ENCODE measurements at places on chromosomes 7 and 10. TPM values are rescaled to one million over a fixed set of nuclear protein-coding genes. Genes with fewer than 3 reads are reported as not detected.

GRCh38 chr7:14504134-14504533, 398.4 kb downstream of the DGKB start:
- DNase-seq = no peak

DNA sequence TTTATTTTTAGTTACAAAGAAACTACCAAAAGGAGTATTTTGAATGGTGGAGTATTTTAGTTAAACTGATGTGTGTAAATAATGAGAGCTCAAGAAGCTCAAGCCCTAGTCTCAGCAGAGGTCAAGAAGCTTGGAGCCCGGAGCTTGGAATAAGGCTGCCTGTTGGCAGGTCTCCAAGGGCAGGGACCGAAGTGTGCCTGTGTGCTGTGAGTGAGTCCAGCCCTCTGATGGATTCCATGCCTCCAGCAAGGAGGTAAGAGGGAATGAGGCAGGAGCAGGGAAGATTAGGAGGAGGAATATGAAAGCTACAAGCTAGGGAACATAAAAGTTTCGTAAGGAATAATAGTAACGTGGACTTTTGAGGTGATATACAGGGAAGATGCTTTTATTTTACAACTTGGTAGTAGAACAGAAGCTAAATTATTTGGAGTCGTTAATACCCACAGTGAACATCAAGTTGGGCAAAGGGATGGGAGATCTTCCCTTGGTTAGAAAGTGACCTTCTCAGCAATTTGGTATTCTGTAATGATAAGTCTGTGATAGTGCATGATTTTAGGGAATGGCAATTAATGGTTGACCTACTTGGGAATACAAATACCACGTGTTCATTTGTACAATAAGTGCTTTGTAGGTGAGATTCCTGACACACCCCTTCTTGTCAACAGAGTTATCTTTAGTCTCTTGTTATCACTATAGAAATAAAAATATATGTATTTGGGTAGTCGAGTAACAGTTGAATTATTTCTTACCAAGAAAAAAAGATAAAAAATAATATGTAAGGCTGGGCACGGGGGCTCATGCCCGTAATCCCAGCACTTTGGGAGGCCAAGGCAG, 4.6 kb downstream of the SEC23IP start:
- DNase-seq = peak; percentile 10

- DNase-seq = no peak
These were observed 325.4 kb downstream of the MALRD1 start for GRCh38 chr10:19373988-19374387.

- DNase-seq = peak; percentile 32
These were observed 32.0 kb downstream of the C10orf90 start for GRCh38 chr10:126638542-126638941.

DNA sequence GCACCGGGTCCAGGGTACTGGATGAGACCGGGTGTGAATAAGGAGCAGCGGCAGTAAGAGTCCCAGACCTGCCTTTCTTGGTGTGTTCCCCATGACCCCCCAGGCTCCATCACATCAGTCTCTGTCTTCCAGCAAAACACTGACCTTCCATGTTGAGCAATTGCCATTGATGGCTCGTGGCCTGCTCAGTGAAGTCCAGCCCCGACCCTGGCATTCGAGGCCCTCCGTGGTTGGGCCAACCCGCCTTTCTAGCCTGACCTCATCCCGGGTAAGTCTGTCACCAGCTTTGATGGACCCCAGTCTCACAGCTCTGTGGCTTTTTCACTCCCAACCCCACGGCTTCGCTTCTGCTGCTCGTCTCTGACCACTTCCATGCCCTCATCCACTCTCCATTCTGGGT, 6.4 kb downstream of the MMP21 start:
- no peak for DNase-seq

GRCh38 chr7:67475293-67475692, 478.7 kb downstream of the TYW1 start:
- DNase-seq = no peak

- no peak for DNase-seq
These were observed 7.0 kb upstream of the NDUFB2 start for GRCh38 chr7:140689199-140690152.

DNA sequence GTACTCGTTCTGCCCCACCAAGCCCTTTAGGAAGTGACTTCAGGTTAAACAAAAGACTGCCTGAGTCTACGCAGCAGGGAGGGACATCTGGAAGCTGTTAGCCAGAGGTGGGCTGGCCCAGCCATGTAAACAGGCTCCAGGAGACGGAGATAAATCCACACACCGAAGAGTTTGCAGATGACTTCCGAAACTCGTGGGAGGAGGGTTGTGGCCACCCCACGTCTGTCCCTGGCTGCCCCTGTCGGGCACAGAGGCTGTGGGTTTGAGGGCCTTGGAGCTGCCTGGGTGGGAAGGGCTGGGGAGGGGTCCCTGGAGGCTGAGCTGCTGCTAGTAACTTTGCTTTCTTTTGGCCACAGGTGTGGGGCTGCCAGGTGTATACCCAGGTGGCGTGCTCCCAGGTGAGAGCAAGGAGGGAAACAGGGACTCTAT, 15.6 kb downstream of the ELN start:
- no peak for DNase-seq

- DNase-seq = no peak
These were observed 28.7 kb downstream of the NUP42 start for GRCh38 chr7:23210506-23210905.

- DNase-seq = no peak
These were observed 128.2 kb upstream of the IMMP2L start for GRCh38 chr7:111690364-111691111.

GRCh38 chr7:44142028-44142427, 896 bp upstream of the MYL7 start:
- DNase-seq = no peak

DNA sequence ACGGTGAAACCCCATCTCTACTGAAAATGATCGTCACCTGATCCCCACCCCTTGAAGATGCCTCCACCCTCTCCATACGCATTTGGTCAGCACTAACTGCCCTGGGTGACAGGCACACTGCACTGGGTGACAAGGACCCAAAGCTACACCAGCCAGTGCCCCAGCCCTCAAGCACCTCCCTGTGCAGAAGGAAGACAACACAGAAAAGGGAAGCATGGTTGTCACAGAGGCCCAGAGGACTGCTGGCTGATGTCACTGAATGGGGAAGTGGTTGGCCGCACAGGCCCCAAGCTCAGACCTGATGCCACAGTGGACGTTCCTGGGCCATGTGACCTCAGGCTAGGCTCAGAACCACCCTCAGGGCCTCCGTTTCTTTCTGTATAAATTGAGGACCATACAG, 4.2 kb upstream of the PILRA start:
- no peak for DNase-seq

GRCh38 chr10:19801369-19801768, 14.9 kb upstream of the PLXDC2 start:
- DNase-seq = no peak

DNA sequence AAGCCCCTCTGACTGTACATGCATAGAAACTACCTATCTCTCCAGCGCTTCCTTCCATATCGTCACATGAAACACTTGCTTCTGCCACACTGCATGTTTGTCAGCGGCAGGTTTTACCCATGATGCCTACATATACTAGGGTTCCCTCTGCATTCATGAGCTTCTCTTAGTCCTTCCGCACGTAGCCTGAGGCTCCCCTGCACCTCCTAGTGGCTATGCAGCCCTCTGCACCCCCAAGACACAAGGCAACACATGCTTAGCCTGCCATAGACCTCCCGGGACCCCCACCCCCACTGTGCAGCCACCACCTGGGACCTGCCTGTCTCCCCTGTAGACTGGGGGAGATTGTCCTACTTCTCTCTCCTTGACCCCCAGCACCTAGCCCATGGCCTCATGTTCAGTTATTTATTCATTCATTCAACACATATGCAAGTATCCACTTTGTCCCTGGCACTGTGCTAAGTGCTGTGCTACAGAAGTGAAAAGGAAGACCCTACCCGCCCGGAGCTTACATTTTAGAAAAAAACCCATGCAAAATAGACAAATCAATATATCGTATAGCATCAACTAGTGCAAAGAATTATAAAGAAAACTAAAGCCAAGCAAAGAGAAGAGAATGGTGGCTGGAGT, 23.5 kb downstream of the TMEM273 start:
- DNase-seq = peak; percentile 19

DNA sequence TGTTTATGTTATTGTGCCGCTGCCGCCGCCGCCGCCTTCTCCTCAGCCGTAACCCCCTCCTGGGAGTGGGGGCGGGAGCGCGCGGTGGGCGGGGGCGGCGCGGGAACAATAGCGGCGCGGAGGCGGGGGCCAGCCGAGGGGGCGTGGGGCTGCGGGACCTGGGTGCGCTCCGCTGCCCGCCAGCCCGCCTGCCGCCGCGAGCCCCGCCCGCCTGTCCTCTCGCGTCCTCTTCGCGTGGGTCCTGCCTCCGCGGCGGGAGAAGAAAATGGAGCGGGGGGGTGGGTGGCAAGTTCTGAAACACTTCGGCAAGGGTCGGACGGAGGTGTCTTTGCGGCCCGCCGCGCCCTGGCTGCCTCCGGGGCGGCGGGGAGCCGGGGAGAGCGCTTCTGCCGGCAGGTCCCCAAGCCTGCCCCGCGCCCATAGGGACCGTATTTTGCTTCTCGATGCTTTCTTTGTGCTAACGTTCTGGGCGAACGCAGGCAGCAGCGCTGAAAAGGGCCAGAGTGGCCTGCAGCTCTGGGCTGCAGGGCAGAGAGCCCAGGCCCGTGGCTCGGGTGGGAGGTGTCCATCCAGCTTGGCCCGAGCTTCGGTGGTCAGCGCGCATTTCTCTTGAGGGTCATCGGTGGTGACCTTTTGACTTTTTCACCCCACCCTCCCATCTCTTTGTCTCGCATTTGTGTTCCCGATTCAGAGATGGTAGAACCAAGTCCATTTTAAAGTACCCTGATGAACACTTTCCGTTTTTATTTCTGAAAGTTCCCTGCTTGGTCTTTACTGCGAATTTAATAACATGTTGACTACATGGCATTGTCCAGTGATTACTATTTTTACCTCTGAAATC, 613 bp downstream of the MAPK8 start:
- DNase-seq = peak; percentile 52

GRCh38 chr10:84534168-84534567, 205.8 kb downstream of the CCSER2 start:
- no peak for DNase-seq

- DNase-seq = peak; percentile 24
These were observed 479 bp downstream of the CYP26A1 start for GRCh38 chr10:93074147-93074596.

- no peak for DNase-seq
These were observed 2.5 kb downstream of the ACTR3B start for GRCh38 chr7:152762056-152762455.

- peak; percentile 66 for DNase-seq
These were observed 27.9 kb downstream of the DUSP5 start for GRCh38 chr10:110525349-110526260.

- peak; percentile 76 for DNase-seq
These were observed 2.3 kb downstream of the IGF2BP3 start for GRCh38 chr7:23467806-23468525.

DNA sequence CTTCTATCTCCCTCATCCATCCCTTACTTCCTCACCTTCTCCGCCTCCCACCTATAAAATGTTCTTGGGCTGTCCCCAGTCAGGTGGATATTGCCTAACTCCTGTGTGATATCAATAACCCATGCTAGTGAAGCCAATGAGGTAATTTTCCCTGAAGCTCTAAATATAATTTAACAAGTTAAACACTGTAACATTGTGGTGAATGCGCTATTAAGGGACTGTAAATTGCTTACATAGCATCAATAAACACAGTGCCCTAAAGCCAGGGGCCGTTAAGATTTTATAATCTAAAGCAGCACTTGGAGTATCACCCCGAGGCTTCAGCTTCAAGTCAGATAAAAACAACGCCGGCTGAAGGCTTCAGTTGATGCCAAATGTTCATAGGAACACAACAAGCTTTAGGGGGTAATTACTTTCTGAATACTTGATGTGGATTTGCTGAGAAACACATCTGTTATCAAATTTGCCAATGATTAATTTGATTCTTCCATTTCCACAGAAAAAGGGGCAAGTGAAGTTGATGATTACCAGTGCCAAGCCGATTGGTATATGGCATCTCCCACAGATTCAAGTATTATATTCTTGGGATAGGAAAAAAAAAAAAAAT, 138.4 kb downstream of the CREB5 start:
- DNase-seq = no peak

DNA sequence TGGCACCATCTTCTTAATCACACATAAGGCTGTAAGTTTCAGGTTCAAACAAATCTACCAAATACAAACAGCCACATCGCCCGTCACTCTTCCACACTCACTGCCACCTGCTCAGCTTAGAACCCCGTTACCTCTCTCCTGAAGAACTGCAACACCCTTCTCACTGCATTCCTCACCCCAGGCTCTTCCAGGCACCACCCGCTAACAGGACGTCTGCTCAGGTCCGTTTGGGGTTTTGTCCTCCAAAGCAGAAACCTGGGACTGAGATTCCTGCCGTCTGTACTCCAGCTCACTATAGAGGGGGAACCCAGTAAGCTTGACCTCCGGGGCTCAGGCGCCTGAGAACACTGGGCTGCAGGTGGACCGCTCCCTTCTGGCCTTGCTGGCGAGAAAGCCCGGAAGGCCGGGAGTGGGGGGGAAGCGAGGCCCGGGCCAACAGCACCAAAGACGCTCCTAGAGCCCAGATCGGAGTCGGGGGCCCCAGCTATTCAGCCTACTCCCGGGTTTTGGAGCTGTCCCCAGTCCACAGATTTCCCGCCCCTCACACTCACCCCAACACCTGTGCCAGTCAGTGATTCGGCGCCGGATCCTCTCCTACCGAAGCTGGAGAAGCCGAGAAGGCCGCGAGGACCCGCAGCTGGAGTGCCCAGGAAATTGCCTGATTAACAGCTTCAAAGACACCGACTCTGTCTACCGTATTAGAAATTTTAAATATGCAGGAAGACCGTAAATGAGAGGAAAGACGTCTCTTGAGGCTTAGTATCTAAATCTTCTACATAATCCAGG, at the start of gene AP3M1:
Gene AP3M1 (minus strand): TSS at position 625 of the 786 bp plus-strand sequence. CDS start 12,449 bp downstream, outside the sequence.
- no peak for DNase-seq

The EN2 gene
- not detected for total RNA-seq

The OR6B1 gene
- total RNA-seq = not detected

The CDHR3 gene
- total RNA-seq = 0.52 TPM

The PTF1A gene
- not detected for total RNA-seq

The C10orf105 gene
- not detected for total RNA-seq

The RADIL gene
- not detected for total RNA-seq

The CTAGE4 gene
- 2.7 TPM for total RNA-seq

The GRID2IP gene
- 0.02 TPM for total RNA-seq

Data from M059J (cell line).